ENCODE measurements at places on chromosomes 12 and 14.
A peak's percentile ranks its signal among the peaks of the same experiment; 100 is the strongest.

DNA sequence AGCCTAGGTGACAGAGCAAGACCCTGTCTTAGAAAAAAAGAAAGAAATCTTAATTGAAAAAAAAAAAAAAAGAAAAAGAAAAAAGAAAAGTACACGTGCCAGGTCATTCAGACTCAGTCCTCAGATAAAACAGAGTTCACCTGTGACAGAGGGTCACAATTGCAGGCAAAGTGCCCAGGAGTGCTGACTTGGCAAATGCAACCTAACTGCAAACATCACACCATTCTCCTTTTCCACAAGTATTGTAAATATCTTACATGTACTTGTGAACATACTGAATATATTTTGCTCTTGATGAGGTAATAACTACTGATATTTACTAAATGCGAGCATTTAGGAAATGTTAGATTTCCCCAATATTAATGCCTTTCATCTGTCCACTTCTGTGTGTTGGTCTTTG, 9.0 kb upstream of the COL2A1 start:
- no peak for DNase-seq

DNA sequence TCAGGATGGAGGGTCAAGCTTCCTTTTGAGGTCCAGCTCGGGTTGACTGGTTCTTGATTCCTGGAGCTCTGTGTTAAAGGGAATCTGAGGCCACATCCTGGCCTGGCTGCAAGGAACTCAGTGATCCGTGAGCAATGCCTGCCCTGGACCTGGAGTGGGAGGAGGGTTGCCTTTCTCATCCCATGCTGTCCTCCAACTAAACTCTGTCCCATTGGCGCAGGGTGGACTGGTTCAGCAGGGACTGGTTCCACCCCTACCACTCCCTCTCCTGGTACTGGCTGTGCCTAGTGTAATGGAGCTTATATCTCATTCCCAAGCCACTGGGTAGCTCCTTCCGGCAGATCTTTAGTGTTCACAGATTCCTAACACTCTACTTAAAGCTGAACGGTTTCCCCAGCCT, 3.9 kb upstream of the CMKLR1 start:
- DNase-seq, result no peak

DNA sequence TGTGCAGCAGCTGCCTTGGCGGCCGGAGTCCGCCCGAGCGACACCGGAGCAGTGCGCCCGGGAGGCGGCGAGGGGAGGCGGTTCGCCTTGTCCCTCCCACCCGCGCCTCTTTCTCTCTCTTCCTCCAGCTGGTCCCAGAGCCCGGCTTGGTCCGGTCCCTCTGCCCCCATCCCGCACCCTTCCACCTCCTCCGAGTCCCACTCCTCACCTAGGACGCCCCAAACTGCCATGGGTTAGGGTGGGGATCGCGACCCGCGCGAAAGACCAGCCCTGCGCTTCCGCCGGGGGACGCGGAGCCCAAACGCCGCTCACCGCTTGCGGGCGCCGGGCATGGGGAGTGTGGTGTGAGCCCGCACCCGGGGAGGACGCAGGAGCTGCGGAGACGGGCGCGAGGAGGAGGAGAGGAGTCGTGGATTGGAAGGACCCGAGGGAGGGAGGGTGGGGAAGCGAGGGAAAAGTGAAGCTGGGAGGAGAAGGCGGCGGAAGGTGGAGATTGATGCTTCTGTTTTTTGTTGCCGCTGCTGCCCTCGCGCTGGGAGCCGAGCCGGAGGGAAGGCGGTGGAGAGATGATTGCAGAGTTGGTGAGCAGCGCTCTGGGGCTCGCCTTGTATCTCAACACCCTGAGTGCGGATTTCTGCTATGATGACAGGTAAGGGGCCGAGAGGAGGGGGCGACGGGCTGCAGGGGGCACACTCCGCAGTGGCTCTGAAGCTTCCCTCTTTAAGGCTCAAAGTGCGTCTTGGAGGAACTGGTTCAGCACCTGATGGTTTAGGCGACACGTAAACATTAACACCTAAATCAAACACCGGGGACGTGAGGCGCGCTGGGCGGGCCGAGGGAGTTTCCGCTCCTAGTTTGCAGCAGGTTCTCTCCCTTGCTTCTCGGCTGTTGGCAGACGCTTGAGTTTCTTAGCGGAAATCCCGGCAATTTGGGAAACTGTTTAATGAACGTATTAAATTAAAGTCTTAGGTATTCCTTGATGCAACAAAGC, 610 bp downstream of the TMTC2 start:
- peak; percentile 48 for DNase-seq

DNA sequence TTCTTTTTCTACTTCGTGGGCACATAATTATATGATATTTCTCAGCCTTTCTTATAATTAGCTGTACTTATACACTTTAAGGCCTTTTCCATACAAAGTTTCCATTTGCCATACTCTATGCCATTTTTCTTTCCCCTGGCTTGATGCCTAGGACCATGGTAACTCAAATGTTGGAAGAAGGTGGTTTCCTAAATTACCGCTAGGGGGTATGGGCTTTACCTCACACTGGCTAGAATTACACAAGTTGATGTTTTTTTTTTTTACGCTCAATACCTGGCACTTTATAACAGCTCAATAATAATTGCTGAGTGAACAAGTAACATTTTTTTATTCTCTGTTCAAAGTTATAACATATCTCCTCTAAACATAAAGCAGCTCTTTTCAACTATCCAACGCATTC, 306.8 kb upstream of the LRFN5 start:
- DNase-seq, result no peak
